ENCODE measurements at places on chromosomes 11 and 22.
A peak's percentile ranks its signal among the peaks of the same experiment; 100 is the strongest.

DNA sequence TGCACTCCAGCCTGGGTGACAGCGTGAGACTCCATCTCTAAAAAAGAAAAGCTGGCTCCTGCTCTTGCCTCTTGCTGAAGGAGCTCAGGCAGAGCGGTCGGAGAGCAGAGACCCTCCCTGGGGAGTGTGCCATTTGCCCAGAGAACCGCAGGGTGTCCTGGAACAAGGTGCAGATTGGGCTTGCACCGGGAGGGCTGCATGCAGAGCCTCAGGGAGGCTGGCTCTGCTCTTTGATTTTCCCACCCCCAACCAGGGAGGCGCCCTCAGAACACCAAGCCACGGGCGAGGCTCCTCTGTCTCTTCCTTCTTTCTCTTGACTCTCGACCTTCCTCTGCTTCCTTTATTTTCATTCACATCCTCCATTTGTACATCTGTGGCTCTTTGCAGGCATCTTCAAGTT is 889.1 kb downstream of the OPCML start:
- no peak for DNase-seq

GRCh38 chr22:36284171-36284571 is 31.2 kb downstream of the APOL1 start:
- DNase-seq: no peak

DNA sequence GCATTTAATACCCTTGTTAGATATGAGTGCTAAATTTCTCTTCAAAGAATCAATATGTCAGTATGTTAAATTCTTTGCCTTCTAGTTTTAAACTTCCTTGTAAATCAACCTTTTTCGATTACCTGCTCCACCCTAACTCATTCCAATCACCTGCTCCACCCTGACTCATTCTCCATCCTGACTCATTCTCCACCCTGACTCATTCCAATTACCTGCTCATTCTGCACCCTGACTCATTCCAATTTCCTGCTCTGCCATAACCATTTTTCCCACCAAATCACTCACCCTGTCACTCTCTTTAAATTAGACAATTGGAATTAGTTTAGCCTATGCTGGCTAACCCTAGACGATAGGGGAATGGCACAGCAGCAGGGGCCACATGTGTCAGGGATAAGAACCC is 519.5 kb upstream of the LRRC4C start:
- DNase-seq: no peak

GRCh38 chr11:87012089-87012488 is 25.6 kb upstream of the TMEM135 start:
- DNase-seq: no peak

DNA sequence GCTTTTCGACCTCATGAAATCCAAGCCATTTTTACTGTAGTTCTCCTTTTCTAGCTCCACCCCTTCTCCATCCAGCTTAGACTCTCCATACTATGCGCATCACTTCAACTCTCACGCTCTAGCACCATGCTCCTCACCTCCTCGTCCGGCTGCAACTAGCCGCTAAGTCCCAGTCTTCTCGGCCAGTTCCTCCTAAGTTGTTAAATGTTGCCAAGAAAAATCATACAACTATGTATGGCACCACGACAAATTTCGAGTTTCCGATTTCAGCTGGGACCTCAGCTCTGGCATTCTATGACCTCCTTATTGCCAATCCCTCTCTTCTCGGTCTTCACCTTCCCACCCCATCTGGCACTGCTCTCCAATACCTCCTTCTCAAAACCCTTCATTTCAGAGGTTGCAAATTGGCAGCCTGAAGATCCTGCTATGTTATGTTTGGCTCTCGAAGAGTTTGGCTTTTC is 1.0 kb downstream of the ZNF70 start:
- no peak for DNase-seq

DNA sequence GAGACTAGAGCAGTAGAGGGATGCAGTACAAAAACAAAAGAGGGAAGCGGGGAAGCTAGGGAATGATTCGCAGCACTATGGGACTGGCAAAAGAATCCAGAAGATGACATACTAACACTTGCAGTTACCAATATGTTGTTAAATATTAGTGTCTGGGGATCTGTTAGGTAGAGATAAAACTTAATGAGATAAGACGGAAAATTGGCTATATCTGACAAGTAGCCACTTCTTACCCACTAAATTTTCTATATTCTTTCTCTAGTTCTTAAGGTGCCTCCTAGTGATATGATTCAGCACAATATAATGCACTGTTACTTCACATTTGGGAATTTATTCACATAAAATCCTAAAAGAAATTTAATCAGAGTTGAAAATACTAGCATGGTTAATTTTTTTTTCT is 30.8 kb downstream of the CCDC90B start:
- DNase-seq: no peak

DNA sequence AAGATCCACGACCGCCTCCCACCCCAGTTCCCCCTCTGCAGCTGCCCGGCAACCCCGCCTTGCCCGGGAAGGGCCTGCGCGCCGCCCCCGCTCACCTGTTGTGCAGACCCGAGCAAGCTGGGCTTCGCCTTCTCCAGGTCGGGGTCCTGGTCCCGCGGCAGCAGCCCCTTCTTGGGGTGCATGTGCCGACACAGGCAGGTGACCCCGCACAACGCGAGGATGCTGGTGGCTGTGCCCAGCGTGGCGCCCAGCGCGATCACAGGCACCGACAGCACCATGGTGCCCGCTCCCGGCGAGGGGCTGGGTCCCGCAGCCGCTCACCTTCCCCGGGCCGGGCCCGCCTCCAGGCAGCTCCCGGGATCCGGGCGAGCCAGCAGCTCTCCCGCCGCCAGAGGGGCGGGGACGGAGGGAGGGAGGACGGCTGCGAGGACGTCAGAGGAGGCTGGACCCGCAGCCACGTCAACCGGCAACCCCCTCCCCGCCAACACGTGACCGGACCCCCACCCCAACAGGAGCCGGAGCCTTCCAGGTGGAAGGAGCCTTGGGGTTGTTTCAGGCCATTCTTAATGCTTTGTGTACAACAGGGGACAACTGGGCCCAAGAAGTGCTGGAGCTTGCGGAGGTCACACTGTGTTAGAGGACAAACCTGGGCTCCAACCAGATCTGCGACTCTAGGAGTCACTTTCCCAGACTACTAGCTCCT is at the start of gene SYT13:
Gene SYT13 (minus strand): TSS at position 412 of the 703 bp plus-strand sequence. CDS start 134 bp downstream, at position 278.
- peak; percentile 68 for DNase-seq

GRCh38 chr11:65573391-65574079 is 1.2 kb downstream of the FAM89B start:
- DNase-seq: no peak

DNA sequence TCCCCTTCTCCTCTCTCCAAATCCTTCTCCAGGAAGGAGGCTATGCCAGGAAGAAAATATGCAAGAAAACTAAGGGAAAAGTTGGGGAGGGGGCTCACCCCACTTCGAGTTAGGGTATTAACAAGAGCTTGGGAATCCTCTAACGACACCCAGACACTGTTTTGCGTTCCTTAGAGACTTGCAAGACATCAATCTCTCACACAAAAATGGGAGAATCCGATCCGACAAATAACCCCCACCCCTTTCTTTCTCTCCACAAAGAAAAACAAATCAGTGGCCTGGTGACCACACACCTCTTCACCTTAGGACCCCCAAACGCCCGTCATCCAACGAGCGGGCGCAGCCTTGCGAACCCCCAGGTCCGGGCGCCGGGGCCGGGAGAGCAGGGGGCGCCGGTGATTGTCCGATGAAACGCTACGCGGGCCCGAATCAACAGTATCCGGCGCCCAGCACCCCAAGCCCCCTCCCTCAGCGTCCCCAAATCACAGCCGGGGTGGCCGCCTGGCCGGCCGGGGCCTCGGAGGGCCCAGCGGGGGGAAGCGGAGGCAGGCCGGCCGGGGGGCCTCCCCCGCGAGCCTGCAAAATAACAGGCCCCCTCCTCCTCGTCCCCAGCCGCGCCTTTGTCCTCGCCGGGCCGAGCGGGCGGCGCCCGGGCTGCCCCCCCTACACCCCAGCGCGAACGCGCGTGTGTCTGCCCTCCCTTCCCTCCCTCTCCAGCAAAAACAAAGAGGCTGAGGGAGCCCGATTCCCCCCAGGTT is 690 bp downstream of the CSNK1E start:
- DNase-seq: peak; percentile 9

All from DMS79 treated with DMSO at 0.1 percent for 48 hours (cell line).